HFF-Myc (cell line): ENCODE measurements at places on chromosomes 11 and 22.

DNA sequence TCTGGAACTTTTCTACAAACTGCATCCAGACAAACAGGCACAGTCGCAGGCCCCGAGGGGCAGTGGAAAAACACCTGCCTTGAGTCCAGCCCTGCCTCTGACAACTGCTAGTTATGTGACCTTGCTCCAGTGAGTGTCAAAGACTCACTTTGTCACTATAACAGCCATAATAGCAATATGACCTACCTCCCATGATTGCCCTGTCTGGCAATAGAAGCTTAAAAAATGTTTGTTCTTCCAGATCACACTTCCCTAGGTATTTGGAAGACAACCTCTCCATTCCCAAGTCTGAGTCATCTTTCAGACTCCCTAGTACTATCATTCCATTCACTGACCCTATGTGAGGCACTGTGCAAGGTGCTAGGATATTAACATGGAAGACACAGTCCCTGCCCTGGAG is 74.5 kb downstream of the RPL27A start:
- no peak for DNase-seq

DNA sequence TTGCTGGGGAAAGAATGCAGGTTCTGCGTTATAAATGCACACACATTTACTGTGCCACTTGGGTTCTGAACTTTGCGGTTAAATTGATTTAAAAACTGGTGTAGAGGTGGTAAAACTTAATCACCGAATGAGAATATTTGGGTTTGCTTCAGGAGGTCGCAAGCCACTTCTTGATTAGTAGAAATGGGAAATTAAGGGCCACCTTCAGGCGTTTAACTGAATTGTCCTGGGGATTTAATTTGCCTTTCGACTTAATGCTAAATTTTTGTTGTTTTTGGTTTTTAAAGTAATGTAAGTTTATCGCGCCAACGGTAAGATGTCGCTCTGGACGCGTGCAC is 459 bp upstream of the NCR3LG1 start:
- no peak for DNase-seq

GRCh38 chr11:17887779-17888178 is 125.1 kb downstream of the SERGEF start:
- DNase-seq = no peak

GRCh38 chr11:119756169-119756865 is 27.3 kb upstream of the NECTIN1 start:
- DNase-seq = no peak

- no peak for DNase-seq
These were observed 4.1 kb downstream of the TUB start for GRCh38 chr11:8085011-8085645.

GRCh38 chr22:19396934-19397733 is 34.4 kb downstream of the HIRA start:
- no peak for DNase-seq

- peak; percentile 78 for DNase-seq
These were observed 42.1 kb downstream of the PRDM10 start for GRCh38 chr11:129960216-129961214.

DNA sequence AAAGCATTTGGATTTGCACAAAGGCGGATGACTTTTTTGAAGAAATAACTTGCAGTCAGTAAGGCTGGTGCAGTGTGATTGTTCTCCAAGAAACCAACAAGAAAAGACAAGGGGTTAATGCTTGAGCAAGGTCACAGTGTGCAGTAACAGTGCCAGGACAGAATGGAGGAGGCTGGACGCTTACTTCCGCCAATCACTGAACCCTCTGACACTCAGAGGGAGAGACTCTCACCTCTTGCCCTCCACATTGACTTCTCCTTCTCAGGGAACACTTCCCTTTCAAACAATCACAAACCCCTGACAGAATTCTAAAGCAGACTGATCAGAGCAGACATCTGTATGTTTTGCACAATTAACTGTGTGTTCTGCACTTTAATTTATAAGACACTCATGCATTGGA is 228.4 kb downstream of the BLID start:
- DNase-seq = no peak

- no peak for DNase-seq
These were observed 63.3 kb upstream of the SUSD2 start for GRCh38 chr22:24117942-24118341.

- DNase-seq = no peak
These were observed 10.2 kb upstream of the AMPD3 start for GRCh38 chr11:10444725-10445315.

DNA sequence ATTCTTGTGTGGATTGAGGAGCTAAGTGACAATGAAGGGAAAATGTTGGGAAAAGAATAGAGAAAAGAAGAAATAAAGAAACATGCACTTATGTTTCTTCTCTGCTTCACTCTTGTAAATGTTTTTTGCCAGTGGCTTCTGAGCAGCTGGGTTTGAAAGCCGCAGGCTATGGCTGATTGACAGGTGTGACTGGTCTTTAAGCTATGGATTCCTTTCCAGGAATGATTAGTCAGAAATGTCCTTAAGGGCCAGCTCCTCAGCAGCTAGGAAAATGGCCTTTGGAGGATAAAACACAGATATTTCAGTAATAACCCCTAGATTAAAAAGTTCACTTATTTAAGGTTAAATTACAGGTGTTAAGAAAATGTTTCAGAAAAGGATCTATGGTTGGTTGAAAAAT is 6.5 kb upstream of the USP28 start:
- DNase-seq = no peak

DNA sequence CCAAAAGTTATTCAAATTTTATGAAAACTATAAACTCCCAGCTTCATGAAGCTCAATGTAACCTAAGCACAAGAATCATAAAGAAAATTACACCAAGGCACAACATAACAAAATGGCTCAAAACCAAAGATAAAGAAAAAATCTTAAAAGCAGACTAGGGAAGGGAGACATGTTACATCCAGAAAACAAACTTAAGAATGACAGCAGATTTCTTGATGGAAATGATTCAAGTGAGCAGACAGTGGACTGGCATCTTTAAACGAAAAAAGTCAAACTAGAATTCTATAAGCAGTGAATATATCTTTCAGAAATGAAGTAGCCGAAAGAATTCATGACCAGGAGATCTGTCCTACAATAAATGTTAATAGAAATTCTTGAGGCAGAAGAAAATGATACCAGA is 75.6 kb downstream of the SHANK2 start:
- DNase-seq = no peak

DNA sequence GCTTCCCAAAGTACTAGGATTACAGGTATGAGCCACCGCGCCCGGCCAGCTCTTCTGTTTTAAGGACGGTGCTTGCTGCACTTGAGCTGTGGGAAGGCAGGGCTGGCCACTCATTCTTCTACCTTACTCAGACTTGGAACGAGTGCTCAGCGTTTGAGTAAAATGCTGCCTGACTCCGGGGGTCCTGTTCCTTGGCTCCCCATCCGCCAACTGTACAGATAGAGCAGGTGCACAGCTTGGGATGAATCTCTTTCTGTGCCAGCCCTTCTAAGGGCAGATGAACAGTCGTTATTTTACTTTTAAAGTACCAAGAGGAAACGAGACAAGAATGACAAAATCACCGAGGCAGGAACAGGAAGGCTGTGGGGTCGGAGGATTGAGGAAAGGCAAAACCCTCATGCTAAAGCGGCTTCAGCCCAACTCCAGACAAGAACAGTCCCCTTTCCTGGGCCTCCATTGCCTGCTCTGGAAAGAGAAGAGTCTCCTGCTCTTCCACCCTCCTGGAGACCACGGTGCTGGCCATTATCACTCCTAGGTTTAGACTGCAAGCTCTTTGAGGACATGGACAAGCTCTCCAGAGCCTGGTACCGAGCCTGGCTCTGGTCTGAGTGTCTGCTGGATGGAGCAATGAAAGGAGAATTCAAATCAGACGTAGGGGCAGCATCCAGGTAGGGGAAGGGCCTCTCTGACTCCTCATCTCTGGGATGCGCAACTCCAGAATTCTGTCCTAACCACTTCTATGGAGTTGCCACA is 1.1 kb upstream of the SUN2 start:
- DNase-seq = no peak

GRCh38 chr11:2728663-2729332 is 29.0 kb upstream of the KCNQ1OT1 start:
- no peak for DNase-seq

GRCh38 chr22:30015229-30015797 is 65.0 kb upstream of the HORMAD2 start:
- peak; percentile 30 for DNase-seq

GRCh38 chr11:12122083-12122482 is 11.7 kb downstream of the MICAL2 start:
- DNase-seq = no peak

- no peak for DNase-seq
These were observed 1.0 kb upstream of the SLC25A1 start for GRCh38 chr22:19179497-19180048.

GRCh38 chr11:26348776-26349175 is 16.8 kb downstream of the ANO3 start:
- no peak for DNase-seq
